Activated T-helper 2 cell treated with anti-CD3 and anti-CD28 coated beads, Interferon-gamma antibody, Interleukin-2, Interleukin-4, amounts not matched to agents 10 μg/mL and 5 μg/mL and 100 μg/mL, durations not matched to agents 14 hours and 24 hours and 36 hours (primary cell): ENCODE measurements at places on chromosomes 12 and 14.

- DNase-seq: no peak
Observed at GRCh38 chr14:98909251-98909944, 362.6 kb downstream of the BCL11B start.

GRCh38 chr12:101671157-101671791 is 26.2 kb upstream of the CHPT1 start:
- DNase-seq: peak; percentile 16

DNA sequence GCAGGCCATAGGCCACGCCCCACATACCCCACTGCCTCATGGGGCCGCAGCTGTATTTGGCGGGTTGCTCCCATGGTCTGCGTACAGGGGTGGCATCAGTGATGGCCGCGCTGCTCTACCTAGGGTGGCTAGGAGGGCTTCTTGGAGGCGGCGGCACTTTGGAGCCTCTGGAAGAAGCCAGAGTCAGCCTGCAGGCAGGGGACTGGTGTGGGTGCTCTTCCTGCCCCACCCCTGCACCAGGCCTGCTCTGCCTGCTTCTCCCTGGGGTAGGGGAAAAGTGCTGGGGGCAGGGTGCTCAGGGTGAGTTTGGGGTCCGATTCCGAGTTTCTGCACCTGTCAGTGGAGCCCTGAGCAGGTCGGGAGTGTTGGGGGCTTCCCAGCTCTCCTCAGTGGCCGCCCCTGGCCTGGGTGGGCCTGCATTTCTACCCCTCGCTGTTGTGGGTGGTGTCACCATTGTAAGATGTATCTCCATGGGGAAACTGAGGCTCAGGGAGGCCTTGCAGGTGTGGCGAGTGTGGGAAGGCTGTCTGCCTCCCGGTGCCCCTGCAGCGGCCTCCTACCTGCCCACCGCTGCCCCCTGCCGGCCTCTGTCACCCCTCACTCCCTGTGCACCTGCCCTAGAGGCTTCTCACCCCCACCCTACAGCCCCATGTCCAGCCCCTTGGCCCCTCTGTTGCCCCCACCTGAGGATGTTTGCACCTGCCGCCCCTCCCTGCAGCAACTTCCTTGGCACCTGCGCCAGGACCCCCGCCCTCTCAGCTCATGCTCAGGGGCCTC is 5.5 kb downstream of the CEP170B start:
- DNase-seq: no peak

- DNase-seq: peak; percentile 85
Observed at GRCh38 chr12:104064031-104064841, at the start of gene HCFC2. HCFC2 (plus strand) TSS chr12:104064531; CDS start chr12:104064561, 30 bp downstream.

- no peak for DNase-seq
Observed at GRCh38 chr12:66279123-66279712, 23.1 kb upstream of the HELB start.
